GM23248 (cell line): ENCODE measurements at places on chromosomes 1 and 21.
A peak's percentile ranks its signal among the peaks of the same experiment; 100 is the strongest.

DNA sequence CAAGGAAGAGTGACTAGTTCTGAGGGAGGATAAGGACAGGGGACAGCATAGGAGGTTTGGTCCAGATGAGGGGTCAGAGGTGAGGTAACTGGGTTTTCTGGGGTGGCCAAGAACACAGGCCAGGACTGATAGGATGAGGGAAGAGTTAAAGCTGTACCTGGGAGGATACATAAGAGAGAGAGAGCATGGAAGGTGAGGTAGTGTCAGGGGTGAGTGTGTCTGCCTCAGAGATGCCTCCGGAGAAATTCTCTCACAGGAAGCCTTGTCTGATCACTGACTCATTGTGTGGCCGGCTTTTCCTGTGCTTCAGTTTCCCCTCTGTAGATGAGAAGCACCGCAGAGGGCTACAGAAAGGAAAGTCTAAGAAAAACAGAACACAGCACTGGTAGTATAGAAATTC, 40.2 kb downstream of the FASLG start:
- DNase-seq, result peak; percentile 79

- DNase-seq, result peak; percentile 6
These were observed 29.2 kb downstream of the CDCA8 start for GRCh38 chr1:37721565-37721964.

DNA sequence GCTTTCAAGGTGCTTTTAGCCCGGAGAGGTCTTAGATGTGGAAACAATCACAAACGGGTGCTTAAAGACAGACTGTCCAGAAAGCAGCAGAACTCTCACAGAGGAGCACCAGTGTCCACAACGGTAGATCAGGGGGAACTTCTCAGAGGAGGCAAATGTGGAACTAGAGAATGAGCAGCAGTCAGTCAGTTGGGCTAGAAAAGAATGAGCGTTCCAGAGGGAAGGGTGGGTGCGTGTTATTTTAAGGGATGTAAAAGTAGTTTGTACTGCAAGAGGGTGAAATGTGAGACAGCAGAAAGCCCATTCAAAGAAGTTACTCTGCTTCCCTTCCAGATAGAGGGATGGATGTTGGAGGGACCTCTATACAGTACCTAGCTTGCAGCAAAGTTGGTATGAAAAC, 30.9 kb downstream of the RGS5 start:
- no peak for DNase-seq

DNA sequence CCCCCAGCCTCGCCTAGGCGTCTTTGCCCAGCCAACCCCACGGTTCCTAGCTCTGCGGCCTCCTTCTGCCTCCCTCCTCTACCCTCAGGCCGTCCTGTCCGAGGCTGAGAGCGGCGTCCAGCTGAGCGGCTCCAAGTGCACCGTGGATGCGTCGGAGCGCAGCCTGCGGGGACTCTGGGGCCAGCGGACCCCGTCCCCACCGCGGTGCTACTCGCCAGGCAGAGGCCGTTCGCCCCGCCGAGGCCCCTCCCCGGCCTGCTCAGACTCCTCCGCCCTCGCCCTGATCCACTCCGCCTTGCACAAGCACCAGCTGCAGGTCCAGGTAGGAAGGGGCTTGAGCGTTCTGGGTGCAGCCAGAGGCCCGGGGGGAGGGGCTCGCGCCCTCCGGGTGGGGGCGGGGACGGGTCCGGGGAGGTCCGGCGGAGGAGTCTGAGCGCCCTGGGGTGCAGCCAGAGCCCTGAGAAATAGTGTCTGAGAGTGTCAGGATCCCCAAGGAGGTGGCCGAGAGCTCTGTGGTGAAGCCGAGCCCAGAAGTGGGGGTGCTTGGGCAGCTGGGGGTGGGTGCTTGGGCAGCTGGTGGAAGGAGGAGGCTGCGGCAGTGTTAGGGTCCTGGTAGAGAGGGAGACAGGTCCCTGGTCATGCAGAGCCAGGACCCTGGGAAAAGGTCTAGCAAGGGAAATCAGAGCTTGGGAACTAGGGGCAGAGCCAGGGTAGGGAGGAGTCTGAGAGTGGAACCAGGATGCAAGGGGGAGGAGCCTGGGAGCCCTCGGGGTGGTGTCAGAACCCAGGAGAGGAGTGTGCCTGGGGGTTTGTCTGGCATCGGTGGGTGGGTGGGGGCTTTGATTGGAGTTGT, 3.2 kb upstream of the NBPF3 start:
- peak; percentile 20 for DNase-seq

DNA sequence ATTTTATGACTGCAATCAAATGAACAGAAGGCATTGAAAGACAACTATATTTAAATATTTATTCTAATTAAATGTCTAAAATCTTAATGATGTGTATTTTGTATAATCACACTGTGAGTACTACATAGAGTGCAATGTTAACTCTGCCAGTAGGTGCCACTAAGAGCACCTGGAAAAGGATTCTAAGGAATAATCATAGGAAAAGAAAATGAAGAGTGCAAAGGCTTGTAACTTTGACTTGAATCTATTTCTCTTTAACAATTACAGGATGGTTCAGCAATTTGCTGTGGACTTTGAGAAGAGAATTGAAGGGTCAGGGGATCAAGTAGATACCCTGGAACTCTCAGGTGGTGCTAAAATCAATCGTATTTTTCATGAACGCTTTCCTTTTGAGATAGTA, 200.4 kb downstream of the DNM3 start:
- peak; percentile 40 for DNase-seq

GRCh38 chr1:91015794-91016550, 5.9 kb downstream of the ZNF644 start:
- peak; percentile 24 for DNase-seq

DNA sequence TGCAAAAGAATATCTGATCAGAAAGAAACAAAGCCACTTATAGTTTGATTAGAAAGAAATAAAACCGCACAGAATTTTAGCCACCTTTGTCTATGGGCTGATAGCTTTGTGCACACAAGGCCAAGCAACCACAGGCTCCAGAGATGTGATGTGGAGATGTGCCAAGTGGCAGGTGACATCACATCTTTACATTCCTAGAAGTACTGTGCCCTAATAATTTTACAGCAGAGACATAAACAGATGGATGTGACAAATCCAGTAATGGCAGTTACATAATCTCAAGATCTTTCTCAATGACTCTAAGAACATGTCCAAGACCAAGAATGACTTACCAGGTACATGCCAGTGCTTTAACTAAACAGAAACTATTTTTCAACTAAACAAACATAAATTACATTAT, 159.5 kb downstream of the LTN1 start:
- DNase-seq, result no peak

- no peak for DNase-seq
These were observed 53.5 kb upstream of the CHODL start for GRCh38 chr21:18191139-18191538.

- DNase-seq, result no peak
These were observed 29.0 kb downstream of the HIVEP3 start for GRCh38 chr1:41889506-41890414.

DNA sequence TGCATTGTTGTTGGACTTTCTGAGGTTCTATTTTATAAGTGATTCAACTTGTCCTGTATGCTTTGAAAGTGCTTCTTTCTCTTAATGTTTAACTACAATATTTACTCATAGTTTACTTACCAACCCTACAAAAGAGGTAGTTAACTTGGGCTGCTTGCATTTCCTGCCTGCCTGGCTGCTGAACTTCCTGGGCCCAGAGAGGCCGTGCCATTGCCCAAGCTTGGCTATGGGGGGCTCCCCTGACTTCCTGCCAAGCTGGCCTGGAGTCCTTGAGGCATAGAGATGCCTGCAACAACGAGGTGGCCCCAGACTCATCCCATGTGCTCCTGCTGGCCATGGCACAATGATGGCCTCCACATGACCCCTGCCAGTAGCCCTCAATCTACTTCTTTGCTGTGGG, 361.6 kb upstream of the PLD5 start:
- no peak for DNase-seq

GRCh38 chr1:182599339-182599738, 4.8 kb downstream of the RGS16 start:
- DNase-seq, result peak; percentile 20
